ENCODE measurements at places on chromosomes 7 and 10.
A peak's percentile ranks its signal among the peaks of the same experiment; 100 is the strongest.

DNA sequence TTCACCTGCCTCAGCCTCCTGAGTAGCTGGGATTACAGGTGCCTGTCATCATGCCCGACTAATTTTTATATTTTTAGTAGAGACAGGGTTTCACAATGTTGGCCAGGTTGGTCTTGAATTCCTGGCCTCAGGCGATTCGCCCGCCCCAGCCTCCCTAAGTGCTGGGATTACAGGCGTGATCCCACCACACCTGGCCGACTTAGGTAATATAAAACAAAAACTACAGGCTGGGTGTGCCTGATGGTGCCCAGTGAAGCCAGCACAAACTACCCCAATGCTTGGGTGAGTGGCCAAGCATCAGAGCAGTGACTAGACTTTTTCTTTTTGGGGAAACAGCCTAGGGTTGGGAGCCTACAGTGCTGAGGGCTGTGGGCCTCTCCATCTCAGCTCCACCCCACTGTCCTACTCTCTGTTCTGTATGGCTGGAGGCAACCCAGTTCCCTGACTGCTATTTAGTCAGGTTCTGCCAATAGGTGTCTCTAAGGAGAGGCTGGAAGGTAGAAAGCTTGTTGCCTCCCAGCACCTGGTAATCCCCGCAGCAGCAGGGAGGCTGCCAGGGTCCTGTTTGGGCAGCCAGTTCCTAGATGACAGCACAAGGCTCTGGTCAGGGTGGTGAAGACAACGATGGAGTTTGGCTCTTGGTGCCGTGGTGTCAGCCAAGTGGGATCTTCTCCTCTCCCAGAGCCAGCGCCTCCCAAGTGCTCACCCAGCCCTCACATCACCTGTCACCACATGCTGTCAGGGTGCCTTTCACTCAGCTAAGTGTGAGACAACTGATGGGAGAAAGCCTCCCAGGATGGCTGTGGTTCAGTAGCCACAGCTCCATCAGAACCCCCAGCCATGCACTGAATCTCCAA, 10.4 kb upstream of the NACAD start:
- DNase-seq = no peak

DNA sequence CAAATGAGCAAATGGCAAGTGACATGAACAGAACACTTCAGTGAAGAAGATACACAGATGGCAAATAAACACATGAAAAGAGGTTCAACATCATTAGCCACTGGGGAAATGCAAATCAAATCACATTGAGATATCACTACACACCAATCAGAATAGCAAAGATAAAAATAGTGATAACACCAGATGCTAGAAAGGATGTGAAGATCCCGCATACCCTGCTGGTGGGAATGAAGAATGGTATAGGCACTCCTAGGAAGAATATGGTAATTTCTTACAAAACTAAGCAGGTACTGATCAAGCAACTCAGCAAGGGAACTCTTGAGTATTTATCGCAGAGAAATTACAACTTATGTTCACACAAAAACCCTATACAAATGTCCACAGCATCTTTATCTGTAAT, 11.2 kb downstream of the LAMB4 start:
- no peak for DNase-seq

- no peak for DNase-seq
Measured at GRCh38 chr10:84352251-84352842, 24.0 kb downstream of the CCSER2 start.

DNA sequence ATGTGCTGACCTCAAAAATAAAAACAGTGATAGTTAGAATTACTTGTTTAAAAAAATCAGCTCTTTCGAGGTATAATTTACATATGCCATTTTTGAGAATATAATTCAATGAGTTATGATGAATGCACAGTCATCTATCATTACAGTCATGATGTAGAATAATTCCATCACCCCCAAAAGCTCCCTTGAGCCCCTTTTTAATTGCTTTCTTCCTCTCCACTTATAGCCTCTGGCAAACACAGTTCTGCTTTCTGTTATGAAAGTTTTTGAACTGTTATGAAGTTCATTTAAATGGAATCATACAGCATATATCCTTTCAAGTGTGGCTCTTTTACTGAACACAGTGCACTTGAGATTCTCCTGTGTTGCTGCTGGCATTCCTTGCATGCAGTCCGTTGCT, 41.4 kb downstream of the PRTFDC1 start:
- no peak for DNase-seq

GRCh38 chr10:17453373-17454091, 863 bp downstream of the ST8SIA6 start:
- DNase-seq = peak; percentile 10

- DNase-seq = no peak
Measured at GRCh38 chr10:118971876-118972275, 57.6 kb upstream of the NANOS1 start.

DNA sequence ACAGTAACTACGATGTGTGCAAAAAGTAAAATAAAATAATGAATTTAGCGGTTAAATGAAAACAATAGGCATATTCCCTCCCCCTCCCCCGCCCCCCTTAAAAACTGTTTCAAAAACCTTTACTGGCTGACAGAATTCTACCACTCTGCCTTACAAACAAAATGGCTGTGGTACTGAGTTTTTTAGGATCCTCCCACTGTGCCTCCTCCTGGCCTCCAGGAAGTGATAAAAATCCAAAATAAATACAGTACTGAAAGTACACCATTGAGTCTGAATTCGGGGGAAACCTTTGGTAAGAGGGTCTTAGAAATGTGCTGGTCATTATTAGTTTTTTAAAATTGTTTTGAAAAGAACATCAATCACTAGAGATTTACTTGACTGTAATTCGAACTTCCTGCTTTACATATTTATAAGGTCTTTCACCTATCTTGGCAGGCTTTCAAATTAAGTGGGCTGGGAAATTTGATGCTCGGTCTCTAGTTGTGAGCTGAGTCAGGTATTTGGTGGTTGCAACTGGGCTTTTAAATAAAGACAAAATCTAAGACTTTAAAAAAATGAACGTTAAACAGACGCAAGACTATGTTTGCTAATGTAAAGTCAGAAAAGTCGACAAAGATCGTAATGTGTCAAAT, 32.5 kb upstream of the EPC1 start:
- DNase-seq = peak; percentile 68

- no peak for DNase-seq
Measured at GRCh38 chr7:12738665-12739064, 51.2 kb downstream of the ARL4A start.

GRCh38 chr7:157675427-157675927, 338.7 kb downstream of the DNAJB6 start:
- no peak for DNase-seq

GRCh38 chr10:111836064-111836463, 347.5 kb downstream of the GPAM start:
- no peak for DNase-seq

DNA sequence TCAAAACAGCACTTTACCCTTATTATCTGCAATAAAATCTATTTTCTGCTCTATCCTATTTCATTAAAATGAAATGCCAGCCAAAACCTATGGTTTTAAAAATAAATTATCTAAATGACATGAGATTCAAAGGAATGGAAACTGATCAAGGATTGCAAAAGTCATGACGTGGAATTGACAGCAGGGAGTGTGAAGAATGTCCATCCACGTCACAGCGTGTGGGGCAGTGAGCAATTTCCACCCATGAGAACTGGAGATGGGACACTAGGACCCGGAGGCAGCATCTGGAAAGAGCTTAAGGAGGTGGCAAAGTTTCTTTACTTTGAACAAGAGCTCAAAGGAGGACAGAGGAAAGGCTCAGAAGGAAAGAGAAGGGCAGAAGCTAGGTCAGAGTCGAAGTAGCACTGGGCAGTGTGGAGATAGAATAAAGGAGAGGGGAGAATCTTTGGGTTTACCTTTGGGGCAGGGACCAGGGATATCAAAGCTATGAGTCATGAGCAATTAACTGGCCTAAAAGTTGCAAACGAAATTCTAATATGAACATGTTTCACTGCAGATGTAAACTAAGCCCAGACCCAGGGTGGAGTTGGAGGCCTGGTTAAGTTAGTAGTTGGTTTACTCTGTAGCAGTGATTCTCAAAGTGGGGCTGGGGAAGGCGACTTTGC, 24.9 kb upstream of the STK17A start:
- DNase-seq = no peak

DNA sequence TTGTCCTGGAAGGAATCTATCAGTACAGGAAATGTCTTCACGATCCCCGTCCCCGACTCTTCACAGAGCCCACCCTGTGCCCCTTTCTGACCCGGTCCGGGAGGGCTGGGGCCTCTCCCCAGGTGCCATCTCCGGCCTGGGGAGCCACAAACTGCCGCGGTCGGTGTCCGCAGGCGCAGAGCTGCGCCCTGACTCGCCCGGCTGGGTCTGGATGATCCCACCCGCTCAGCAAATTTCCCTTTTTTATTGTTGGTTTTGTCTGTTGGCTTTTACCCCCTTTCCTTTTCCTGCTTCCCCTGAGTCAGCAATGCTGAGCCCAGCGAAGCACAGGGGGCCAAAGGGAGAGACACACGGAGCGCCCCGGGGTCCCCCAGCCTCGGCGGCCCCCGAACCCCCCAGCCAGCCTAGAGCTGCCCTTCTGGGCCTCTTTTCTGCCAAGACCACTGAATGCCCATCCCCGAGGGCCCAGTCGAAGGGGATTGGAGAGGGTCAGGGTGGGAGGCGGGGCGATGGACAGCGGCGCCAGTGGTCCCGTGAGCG, 30.9 kb downstream of the LEP start:
- no peak for DNase-seq

DNA sequence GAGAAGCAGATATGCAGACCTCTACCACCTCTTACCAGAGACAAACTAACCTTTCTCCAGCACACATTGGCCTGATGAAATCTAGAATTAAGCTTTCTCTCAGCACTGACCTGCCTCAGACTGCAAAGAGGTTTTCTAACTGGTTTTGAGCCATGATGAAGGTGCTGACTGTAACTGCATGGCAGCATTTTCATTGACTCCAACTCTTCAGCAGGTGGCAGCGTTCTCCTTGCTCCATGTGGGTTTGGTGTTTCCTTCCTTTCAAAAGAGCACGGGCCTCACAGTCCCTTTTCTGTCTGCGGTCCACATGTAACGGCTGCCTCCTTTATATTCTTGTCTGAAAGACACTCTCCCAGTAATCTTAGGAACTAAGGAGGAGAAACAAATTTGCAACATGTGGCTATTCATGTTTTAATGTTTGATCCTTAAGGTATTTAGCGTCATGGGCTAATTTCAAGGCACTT, 12.6 kb downstream of the KLLN start:
- DNase-seq = peak; percentile 65

DNA sequence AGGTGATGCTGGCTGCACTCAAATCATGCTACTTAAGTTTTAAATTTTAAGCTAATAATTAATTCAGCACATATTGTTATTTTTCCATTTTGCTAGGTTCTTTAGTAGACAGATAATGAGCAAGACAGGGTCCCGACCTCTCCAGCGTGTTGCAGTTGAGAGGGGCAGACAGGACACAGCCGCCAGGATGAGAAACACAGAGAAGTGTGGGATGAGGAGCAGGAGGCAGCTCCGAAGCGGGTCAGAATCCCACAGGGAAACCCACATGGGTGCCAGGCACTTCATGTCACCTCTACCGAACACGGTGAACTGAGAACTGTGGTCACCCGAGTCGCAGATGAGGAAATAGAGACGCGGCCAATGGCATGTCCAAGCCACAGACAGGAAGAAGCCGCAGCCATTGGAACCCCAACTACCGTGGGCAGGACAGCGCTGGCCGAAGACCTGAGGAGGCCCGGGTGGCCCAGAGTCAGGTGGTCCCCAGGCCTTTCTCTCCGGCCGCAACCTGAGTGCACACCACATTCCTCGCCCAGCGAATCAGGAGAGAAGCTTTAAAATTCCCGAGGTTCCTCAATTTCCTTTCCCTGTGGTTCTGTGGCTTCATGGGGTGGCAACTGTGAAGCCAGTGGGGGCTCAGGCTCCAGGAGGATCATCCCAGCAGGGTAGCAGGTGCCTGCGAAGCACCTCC, 213.0 kb downstream of the DNAJB6 start:
- DNase-seq = no peak

DNA sequence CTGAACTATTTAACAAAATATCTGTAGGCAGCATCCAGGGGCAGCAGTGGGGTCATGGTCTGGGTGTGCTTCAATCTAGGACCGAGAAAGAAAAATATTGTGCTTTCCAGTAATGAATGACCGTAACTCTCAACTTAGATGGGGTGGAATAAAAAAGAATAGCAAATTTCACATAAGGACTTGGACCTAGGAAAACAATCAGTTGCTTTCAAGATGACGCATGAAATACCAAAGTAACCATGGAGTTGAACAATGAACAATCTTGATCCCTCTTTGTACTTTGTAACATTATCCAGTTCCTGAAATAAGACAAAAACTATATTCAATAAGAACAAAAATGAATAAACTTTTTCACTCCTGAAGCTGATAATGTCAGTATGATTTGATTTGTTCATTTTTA, 167.1 kb downstream of the C7orf25 start:
- no peak for DNase-seq

Data from DMS153 (cell line).